Mesenchymal stem cell (in vitro differentiated cells and primary cell): ENCODE measurements at places on chromosomes 11 and 22.

GRCh38 chr11:107563702-107564101 is 1.8 kb downstream of the ALKBH8 start:
- DNase-seq = peak; percentile 83

DNA sequence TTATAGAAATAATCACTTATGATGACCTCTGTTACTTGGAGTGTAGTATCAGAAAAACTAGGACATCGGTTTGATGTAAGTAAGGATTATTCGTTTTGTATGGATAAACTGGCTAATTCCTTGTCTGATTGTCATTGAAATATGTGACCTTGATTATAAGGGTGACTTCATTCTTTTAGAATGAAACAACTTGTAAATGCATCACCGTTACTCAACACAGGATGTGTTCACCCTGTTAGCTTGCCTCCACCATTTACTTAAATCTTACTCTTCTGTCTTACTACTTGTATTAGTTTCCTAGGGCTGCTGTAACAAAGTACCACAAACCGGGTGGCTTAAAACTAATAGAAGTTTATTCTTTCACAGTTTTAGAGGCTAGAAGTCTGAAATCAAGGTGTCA is 7.9 kb downstream of the SFI1 start:
- DNase-seq = peak; percentile 36

DNA sequence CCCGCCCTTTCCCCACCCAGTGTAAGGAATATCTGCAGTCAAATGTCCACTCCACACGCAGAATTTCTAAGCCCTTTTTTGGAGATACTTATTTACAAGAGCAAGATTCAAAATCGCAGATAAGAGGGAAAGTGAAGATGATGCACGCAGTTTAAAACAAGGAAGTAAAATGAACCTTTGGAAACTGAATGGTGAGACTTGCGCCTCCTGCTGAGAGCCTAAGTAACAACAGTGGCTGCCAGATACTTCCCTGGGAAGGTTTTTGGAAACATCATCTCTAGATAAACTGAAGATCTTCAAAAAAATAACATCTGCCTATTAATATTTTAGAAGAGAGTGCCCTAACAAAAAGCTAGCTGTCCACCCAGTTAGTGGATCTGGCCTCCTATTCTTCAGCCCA is 963.1 kb upstream of the FAT3 start:
- no peak for DNase-seq

DNA sequence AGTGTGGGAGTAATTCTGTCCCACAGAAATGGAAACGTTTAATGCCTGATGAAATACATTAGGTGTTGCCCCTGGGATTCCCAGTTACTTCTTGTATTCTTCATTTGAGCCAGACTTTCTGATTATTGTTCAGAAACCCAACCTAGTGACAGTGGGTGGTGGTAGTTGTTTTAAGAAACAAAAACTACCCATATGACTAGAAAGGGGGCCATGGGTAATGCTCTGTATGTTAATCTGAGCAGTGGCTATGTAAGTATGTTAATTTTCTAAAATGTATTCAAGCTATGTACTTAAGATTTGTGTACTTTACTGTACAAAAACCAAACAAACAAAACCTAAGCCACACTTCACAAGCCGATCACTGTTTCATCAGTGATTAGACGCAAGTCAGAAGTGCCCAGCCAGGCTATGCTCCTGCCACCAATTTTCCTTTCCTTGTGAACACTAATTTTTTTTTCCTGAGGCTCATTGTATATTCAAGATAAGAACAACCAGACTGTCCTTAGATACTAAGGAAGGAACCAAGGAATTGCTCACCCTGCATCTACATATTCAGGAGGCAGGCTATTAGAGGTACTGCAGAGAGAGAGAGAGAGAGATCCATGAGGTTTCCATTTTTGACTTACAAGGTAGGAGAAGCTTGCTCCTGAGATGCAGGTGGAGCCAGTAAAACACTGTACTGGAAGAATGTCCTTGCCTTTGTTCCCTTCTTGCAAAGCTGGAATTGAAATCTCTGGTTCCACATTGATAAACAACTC is 122.7 kb downstream of the DBX1 start:
- DNase-seq = no peak

DNA sequence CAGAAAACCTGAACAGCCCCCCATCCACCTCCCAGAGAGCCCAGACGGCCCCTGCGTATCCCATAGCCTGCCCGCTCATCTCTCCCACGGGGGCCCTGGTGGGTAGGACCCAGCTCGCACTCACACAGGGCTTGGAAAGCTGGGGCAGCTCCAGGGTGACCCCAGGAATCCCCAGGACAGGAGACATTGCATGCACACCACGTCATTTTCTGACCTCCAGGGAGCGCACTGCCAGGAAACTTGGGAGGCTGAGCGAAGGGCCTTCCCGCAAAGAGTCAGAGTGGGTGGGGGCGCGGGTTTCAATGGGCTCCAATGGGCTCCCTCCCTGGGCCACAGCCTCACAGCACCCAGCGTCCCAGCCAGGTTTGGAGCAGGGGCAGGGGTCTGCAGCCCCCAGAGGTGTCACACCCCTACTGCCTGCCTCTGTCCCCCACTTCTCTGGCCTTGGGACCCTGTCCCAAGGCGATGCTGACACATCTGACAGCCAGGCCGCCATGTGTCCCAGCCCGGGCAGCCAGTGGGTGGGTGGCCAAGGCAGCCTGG is 8.2 kb upstream of the SYT8 start:
- peak; percentile 61 for DNase-seq

DNA sequence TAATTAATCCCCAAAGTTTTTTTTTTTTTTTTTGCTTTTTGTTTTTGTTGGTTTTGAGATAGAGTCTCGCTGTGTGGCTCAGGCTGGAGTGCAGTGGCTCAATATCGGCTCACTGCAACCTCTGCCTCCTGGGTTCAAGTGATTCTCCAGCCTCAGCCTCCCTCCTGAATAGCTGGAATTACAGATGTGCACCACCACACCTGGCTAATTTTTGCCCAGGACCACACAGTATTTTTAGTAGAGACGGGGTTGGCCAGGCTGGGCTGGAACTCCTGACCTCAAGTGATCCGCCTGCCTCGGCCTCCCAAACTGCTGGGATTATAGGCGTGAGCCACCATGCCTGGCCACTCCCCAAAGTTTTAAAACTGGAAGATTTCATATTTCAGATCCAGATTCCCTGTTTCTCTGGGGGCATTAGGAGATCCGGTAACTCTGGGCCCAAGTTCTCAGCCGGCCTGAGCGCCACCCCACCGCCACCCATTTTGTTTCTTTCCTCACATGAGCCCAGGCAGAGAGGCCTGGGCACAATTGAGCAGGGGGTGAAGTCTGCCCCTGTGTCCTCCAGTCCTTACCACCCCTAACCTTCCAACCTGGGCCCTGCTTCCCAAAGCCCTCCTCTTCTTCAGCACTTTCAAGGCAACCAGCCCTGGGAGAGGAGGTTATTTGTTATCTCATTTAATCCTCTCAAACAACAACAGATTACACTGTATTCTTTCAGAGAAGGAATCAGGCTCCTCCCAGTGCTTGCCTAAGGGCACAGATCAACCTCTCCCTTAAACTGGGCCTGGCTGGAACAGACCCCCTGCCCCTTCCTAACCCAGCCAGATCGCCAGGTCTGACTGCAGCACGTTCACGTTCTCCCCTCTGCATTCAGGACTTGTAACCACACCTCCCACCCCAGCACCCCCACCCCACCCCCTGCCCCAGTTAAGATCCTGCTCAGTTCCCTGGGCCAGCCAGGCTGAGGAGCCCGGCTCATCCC is 1.9 kb upstream of the CSNK1E start:
- no peak for DNase-seq

DNA sequence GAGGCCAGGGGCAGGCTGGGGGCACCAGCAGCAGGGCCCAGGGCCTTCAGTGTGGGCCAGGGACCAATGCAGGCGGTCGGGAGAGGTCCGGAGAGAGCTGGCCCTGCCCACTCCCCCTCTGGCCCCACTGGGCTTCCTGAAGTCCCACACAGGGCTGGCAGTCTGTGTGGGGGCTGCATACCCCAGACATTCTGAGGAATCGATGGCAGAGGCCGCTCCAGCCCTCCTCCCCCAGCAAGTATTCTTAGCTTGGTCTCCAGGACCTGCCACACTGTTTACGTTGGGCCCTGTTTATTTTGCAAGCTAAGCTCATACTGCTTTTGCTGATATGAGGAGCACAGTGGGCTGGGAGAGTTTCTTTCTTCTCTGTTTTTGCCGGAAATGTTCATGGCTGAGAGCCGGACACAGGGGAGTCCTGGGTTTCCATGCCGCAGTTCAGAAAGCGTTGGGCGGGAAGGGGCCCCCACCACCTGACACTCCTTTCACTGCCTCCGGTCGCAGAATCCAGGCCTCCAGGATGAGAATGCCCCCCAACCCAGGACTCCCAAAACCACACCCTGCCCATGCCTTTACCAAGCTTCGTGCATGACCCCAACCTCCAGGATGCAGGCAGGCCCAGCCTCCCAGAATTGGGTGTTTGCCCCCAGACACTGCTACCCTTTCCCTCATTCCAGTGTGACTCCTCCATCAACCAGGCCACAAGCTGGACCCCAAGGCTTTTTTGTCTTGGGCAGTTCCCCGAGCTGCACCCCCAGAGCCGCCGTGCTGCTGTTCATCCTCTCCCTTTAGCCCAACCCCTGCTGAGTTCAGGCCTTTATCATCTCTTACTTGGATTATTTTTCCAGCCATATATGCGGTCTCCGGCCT is 81.8 kb upstream of the KCNQ1OT1 start:
- DNase-seq = peak; percentile 55

DNA sequence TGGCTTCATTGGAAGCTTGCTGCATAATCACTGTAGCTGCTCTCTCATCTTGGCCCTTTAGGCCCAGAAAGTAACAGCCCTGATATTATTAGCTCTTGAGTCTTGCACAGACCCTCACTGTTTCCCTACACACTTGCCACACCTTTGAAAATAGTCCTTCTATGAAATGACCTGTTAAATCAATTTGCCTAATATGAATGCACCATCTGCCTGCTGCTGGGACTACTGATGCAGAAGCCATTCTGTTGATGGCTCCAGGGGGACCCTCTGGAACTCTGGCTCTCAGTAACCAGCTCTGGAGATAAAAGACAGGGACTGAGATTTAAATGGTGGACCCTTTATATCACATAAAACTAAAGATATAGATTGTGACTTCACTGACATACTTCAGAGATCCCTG is 14.7 kb upstream of the AMPD3 start:
- DNase-seq = no peak

DNA sequence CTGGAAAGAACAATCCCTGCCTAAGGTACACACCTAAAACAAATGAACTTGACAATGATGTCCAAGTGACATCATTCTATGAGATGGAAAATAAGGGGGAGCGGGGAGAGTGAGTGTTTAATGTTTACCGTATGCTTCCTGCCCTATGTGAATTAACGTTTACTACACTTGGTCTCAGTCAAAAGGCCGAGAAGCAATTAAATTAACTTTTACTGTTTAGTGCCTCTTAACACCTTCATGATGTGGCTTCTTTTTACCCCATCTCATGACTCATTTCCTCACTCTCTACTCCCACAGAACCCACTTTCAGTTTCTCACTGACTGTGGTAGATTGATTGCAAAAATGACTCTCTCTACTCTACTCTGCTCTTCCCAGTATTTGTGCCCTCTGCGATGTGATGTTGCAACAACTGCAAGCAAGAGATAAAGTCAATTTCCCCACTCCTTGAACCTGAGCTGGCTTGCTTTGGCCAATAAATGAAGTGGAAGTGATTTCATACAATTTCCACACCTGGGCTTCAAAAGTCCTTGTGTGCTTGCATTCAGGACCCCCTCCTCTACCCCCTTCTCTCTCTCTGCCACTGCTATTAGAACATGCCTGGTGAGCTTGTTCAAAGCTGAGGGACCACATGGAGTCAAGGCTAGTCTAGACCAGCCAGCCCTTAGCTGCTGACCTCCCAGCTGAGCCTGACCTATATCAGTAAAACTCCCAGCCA is 11.6 kb upstream of the ALKBH3 start:
- peak; percentile 95 for DNase-seq

- DNase-seq = no peak
These were observed 942.3 kb downstream of the BRD1 start for GRCh38 chr22:48885271-48885918.

DNA sequence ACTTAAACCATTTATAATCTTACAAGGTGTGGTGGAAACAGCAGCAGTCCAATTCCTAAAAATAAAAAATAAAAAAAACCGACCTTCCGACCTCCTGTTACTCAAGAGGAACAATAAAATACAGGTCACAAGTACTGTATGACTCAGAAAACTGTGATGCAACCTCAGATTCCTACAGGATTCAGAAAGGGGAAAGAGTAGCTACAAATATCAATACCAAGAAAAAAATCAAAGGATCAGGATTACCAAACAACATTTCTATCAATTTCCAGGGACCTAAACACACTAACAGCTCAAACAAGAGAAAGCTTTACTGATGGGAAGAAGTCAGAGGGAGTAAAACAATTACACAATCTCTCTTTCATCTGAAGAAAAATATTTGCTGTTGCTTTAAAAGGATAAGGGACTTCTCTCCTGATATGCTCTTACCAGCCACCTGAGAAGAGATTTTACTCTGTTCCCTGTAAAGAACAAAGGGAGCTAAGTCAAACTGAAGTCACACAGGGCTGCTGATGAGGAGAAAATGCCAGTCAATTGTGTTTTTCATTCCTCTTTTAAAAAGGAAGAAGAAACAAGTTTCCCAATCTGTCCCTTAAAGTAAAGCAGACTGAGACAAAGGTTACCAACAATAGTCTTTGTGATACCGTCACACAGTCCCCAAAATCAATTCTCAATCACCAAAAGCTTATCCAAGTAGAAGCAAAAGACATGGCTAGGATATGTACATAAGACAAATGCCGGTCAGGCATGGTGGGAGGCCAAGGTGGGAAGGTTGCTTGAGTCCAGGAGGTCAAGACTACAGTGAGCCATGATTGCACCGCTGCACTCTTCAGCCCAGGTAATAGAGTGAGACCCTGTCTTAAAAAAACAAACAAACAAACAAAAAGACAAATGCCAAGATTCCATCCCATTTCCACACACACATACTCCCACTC is 39.3 kb downstream of the AMBRA1 start:
- DNase-seq = peak; percentile 89

GRCh38 chr11:42837994-42838393 is 473.8 kb upstream of the API5 start:
- DNase-seq = no peak

GRCh38 chr11:1541474-1542204 is 30.4 kb downstream of the DUSP8 start:
- no peak for DNase-seq

DNA sequence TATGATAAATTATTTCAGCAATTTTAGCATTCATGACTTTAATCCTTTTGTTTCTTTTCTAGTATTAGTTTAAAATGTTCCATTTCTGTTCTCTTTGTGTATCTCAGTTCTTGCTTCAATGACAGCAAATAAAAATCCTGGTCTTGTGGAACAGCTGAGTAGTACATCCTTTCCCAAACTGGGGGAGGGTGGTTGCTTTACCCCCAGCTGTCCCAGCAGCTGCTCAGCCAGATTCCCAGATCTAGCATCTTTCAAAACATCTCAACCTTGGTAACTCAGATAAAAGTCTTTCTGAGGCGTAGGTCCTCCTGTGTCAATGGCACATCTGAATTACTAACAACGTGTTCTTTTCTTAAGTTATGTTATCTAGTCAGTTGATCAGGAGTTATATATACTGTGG is 72.2 kb upstream of the GRK2 start:
- DNase-seq = no peak
